ENCODE measurements at places on chromosomes 4 and X.

GRCh38 chr4:78534286-78534955, 17.1 kb upstream of the ANXA3 start:
- DNase-seq: no peak

- DNase-seq: peak; percentile 96
These were observed 144.9 kb downstream of the CHIC2 start for GRCh38 chr4:53919535-53919934.

- DNase-seq: no peak
These were observed 334.5 kb upstream of the PCDH7 start for GRCh38 chr4:30385650-30386049.

DNA sequence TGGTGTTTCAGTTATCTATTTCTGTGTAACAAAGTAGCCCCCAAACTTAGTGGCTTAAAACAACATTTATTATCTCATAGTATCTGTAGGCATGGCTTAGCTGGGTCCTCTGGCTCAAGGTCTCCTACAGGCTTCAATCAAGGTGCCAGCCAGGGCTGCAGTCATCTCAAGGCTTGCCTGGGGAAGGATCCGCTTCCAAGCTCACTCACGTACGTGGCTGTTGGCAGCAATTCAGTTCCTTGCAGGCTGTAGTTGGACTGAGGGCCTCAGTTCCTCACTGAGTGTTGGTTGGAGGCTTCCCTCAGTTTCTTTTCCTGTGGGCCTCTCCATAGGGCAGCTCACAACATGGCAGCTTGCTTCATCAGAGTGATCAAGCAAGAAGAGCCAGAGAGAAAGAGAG, 9.3 kb downstream of the FAM120C start:
- DNase-seq: no peak

DNA sequence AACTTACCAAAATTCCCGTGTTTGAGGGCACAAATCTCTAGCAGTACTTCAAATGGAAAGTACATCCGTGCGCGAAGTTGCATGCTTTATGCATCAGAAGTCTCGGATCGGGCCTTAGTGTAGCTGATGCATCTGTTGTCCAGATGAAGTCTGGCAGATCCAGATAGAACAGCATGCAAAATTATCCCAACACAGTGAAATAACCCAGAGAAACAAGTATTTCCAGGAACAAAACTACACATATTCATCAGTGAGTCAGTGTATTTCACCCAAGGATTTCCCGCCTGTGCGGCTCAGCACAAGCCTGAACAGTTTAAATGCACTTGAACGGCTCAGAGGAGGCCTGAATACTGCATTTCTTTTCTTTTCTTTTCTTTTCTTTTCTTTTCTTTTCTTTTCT, 27.4 kb upstream of the CLDN24 start:
- DNase-seq: peak; percentile 52

- DNase-seq: no peak
These were observed 143.1 kb downstream of the TBCK start for GRCh38 chr4:106172861-106173260.

DNA sequence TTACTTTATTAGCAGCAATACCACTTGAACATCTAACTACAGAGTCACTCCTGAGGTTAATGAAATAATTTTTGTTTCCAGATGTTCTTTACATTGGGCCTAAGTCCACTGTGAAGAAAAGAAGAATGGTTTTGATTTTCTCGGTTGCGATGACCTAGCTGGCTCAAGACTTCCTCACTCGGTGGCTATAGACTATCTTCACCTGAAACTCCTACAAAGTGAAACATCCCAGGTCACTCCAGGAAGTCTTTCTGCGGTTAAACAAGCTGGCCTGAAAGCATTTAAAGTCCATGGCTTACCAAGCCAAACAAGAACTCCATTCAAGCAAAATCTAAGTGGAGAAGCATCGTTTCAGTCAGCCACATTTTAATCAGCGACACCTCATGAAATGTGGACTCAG, 13.7 kb upstream of the SORBS2 start:
- no peak for DNase-seq

Measured in suppressor macrophage treated with lipopolysaccharide for 1 hour (primary cell).